ENCODE measurements at places on chromosomes 5 and 9.

- no peaks in the 10 kb centered on the region for H3K27me3 ChIP-seq
- no peak overlapping the region for H3K27ac ChIP-seq
- H3K4me1 ChIP-seq, result no peaks in the 10 kb centered on the region
- DNase-seq, result no peak
These were observed 268.3 kb downstream of the GADD45G start for GRCh38 chr9:89872913-89873707.

DNA sequence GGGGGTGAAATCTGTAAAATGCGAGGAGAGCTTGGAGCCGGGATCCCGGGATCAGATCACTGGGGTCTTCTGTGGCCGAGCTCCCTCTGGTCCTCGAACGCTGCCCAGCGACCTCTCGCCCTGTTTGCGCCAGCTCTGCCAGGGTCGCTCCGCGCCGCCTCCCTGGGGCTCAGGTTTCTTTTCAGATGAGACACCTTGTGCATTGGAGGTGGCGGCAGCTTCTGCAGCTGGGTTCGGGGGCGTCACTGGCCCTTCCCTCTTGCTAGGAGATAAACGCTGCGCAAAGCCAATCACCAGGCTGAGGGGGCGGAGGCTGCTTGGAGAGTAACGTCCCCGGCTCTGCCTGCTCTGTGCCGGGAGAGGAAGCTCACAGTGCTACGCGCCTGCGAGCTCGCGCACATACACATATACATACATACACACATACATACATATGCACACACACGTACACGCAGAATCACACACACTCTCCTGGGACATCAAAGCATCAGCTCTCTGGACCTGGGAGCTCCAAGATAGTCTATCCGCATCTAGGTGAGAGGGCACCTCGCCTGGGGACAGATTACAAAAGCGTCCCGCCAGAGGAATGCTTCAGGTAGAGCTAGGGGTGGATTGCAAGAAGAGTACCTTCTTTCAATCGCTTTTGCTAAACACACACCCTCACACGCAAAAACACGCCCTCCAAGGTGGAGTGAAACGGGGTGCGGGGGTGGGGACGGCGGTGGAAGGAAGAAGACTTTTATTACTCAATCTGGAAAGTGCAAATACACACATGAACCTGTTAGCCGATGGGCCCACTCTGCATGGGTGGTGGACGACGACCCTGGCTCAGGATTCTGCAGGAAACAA lies at the start of gene ST8SIA4:
ST8SIA4 (minus strand) TSS at position 244 of the 849 bp plus-strand sequence. CDS start 327 bp downstream, outside the sequence.
- no peaks in the 10 kb centered on the region for H3K27me3 ChIP-seq
- H3K36me3 ChIP-seq, result peaks cover 22% of the 10 kb centered on the region
- H3K27ac ChIP-seq, result peak within 1 kb of the TSS; percentile 94
- DNase-seq, result peak; percentile 96
- H3K4me1 ChIP-seq, result peaks cover 39% of the 10 kb centered on the region

GRCh38 chr5:73236541-73237128 lies 63.6 kb downstream of the TMEM174 start:
- no peak overlapping the region for H3K27ac ChIP-seq
- DNase-seq, result no peak
- H3K36me3 ChIP-seq, result no peaks in the 10 kb centered on the region

DNA sequence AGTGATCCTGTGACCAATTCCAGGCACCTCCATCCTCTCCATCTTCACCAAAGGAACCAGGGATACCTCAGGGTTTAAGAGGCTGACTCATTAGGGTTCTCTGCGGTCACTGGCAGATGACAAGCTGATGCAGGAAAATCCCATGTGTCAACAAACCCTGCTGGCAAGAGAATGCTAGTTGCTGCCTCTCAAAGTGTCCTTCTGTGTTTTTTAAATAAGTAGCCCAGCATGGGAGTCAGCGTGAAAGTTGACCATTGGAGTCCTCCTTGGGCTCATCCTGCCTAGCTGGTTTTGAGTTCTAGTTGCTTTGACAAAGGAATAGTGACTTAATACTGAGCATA lies 200.2 kb downstream of the SLIT3 start:
- no peak overlapping the region for H3K4me3 ChIP-seq
- no peaks in the 10 kb centered on the region for H3K4me1 ChIP-seq
- H3K36me3 ChIP-seq, result no peaks in the 10 kb centered on the region
- no peaks in the 10 kb centered on the region for H3K27me3 ChIP-seq
- H3K27ac ChIP-seq, result no peak overlapping the region

- H3K4me3 ChIP-seq, result no peak overlapping the region
- DNase-seq, result no peak
- H3K27me3 ChIP-seq, result no peaks in the 10 kb centered on the region
- H3K4me1 ChIP-seq, result no peaks in the 10 kb centered on the region
These were observed 1084.6 kb upstream of the ARRDC3 start for GRCh38 chr5:92467695-92468094.

DNA sequence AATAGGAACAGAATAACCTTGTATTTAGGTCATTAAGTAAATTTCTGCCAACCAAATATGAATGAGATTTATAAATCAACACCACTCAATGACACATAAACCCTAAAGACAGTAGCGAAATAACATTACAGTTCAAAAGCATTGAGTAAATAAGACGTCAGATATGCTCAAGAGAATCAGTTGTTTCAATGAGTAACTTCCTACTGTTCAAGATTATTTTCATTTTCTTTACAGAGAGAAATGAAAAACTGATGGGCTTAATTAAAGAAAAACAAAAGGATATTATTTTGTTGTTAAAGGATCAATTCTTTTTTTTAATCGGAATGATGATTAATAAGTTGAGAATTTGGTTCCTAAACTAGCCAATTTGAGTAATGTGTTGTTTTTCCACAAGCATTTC lies 150.1 kb downstream of the BNC2 start:
- H3K4me3 ChIP-seq, result no peak overlapping the region
- no peak overlapping the region for H3K27ac ChIP-seq
- no peak for DNase-seq
- H3K4me1 ChIP-seq, result no peaks in the 10 kb centered on the region
- peaks cover 2% of the 10 kb centered on the region for H3K27me3 ChIP-seq
- no peaks in the 10 kb centered on the region for H3K36me3 ChIP-seq

Measured in activated CD4-positive, alpha-beta T cell treated with anti-CD3 and anti-CD28 coated beads, Interleukin-2, amount 10 ng/mL, durations not matched to agents 7 days and 5 days (primary cell).